Neural cell (in vitro differentiated cells): ENCODE measurements at places on chromosomes 1 and 21. TPM values are rescaled to one million over a fixed set of nuclear protein-coding genes. Genes with fewer than 3 reads are reported as not detected.

Gene MYOM3
- polyA plus RNA-seq = not detected in 2 replicates

Gene OR6F1
- polyA plus RNA-seq = not detected in 2 replicates

Gene TFF1
- not detected in 2 replicates for polyA plus RNA-seq

Gene LTN1
- polyA plus RNA-seq = 55.7 and 62.1 TPM in 2 replicates

Gene S100A7
- polyA plus RNA-seq = not detected in 2 replicates

Gene INSRR
- 2.7 and 3.0 TPM in 2 replicates for polyA plus RNA-seq

Gene LAD1
- not detected in 2 replicates for polyA plus RNA-seq

Gene AIRE
- polyA plus RNA-seq = not detected in 2 replicates

Gene TMEM82
- polyA plus RNA-seq = not detected in 2 replicates

Gene LGR6
- not detected in 2 replicates for polyA plus RNA-seq

Gene CADM3
- 81.7 and 91.2 TPM in 2 replicates for polyA plus RNA-seq

Gene NCAM2
- polyA plus RNA-seq = 7.9 and 9.8 TPM in 2 replicates

Gene MAP1LC3C
- polyA plus RNA-seq = 0.44 and 0.50 TPM in 2 replicates

Gene SERPINC1
- not detected in 2 replicates for polyA plus RNA-seq

Gene RNU1-3
- polyA plus RNA-seq = under 0.01 TPM in 1 of 2 replicates, not detected in the other

Gene PERM1
- polyA plus RNA-seq = not detected in 2 replicates

Gene CLDN14
- polyA plus RNA-seq = not detected in 2 replicates

Gene ERICH3
- polyA plus RNA-seq = 0.27 TPM in 1 of 2 replicates, not detected in the other

Gene FAM177B
- not detected in 2 replicates for polyA plus RNA-seq

Gene GPR61
- polyA plus RNA-seq = 9.7 and 13.2 TPM in 2 replicates

Gene FGR
- polyA plus RNA-seq = not detected in 2 replicates

Gene SLAMF9
- polyA plus RNA-seq = not detected in 2 replicates

Gene ZBTB21
- 6.4 and 8.0 TPM in 2 replicates for polyA plus RNA-seq

Gene SLC44A5
- 44.5 and 53.0 TPM in 2 replicates for polyA plus RNA-seq

Gene UTS2
- 1.5 and 2.4 TPM in 2 replicates for polyA plus RNA-seq

Gene KCNN3
- 2.2 and 2.4 TPM in 2 replicates for polyA plus RNA-seq

Gene UTP25
- 6.1 and 6.2 TPM in 2 replicates for polyA plus RNA-seq

Gene RHD
- polyA plus RNA-seq = not detected in 2 replicates

Gene PYHIN1
- not detected in 2 replicates for polyA plus RNA-seq

Gene GSTM1
- polyA plus RNA-seq = not detected in 2 replicates

Gene LAPTM5
- polyA plus RNA-seq = 0.12 TPM in 1 of 2 replicates, not detected in the other

Gene AQP10
- polyA plus RNA-seq = not detected in 2 replicates

Gene S100A12
- not detected in 2 replicates for polyA plus RNA-seq

Gene TXNDC12
- 33.3 and 42.3 TPM in 2 replicates for polyA plus RNA-seq

Gene RHCE
- polyA plus RNA-seq = 1.1 and 1.7 TPM in 2 replicates

Gene CYYR1
- polyA plus RNA-seq = 0.58 and 0.62 TPM in 2 replicates

Gene FYB2
- polyA plus RNA-seq = 0.69 TPM in 1 of 2 replicates, not detected in the other

Gene TMPRSS15
- 0.18 and 0.50 TPM in 2 replicates for polyA plus RNA-seq

Gene NPHS2
- polyA plus RNA-seq = not detected in 2 replicates

Gene ZNF593OS
- not detected in 2 replicates for polyA plus RNA-seq
